ENCODE measurements at places on chromosomes 3 and 15. TPM values are rescaled to one million over a fixed set of nuclear protein-coding genes. Genes with fewer than 3 reads are reported as not detected.

ZNF620 gene
- total RNA-seq: 5.7 TPM

GRCh38 chr3:119627461-119627860 is 29.8 kb downstream of the PLA1A start:
- no peak for ATAC-seq

DNA sequence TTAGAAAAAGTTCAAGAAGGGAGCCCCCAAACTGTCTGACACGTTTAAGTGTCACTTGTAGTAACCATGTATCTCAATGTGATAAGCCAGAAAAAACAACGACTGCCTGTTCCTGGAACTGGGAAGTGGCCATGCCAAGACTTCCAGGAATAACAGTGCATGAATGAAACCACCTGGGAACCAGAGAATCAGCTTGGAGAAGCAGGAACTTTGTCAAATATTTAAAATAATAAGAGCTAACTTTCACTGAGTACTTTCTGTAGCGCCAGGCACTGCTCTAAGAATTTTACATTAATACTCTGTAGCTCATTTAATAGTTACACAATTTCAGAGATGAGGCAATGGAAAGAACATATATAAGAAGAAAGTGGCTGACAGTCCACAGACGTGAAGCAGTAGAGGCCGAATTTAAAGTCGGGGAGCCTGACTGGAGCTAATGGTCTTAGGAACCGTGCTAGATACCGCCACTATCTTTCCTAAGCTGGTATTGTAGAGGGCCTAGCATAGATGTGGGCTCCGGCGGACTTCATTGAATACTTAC is 876 bp downstream of the PLSCR1 start:
- peak; percentile 20 for ATAC-seq

DNA sequence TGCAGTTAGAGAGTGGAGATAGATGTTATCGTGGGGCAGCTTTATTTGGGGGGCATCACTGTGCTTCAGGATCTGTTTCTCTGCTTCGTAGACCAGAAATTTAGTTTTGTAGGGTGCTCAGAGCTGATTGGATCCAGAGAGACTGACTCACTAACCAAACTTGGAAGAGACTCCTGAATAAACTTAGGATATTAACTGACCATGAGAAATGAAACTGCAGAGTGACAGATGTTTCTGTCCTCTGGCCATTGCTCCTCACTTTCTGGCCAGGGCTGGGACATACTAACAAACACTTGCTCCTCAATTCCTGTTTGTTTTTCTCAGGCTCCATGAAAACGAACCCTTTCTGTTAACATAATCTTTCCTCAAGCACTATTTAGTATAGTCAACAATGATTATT is 4.3 kb downstream of the ZNF592 start:
- no peak for ATAC-seq

ZKSCAN7 gene
- total RNA-seq: 6.1 TPM

- ATAC-seq: no peak
Observed at GRCh38 chr3:74384159-74384558, 230.3 kb downstream of the CNTN3 start.

ZNF619 gene
- 5.2 TPM for total RNA-seq

APBA2 gene
- total RNA-seq: 3.2 TPM

PLA2G4D gene
- not detected for total RNA-seq

CHRD gene
- total RNA-seq: 8.2 TPM

GRCh38 chr15:99424978-99425656 is 140.7 kb upstream of the MEF2A start:
- peak; percentile 86 for ATAC-seq

DNA sequence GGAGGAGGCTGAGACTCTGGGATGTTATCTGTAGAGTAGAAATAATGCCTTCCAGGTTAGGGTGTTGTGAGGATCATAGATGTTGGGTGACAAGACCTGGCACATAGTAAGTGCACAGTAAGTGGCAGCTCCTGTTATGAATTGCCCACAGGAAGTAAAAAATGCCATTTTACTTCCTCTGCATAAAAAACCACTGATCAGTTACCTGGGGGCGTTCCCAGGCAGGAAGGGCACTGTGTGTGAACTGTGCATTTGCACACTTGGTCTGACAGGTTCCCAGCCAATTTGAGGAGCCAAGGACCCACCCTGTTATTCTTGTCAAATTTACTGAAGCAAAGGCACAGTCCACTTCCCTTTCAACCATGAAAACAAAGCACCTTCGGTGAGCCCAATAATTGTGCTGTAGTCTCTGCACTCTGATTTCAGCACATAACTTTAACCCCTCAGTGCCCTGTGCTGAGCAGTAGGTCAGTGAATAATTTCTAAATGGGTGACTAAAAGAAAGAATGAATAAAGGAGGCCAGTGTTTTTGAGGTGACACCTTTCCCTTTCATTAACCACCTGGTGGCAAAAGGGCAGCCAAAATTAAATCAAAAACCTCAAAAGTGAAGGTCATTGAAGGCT is 85.8 kb upstream of the ARHGEF3 start:
- no peak for ATAC-seq

TGM5 gene
- not detected for total RNA-seq

SPSB4 gene
- 0.22 TPM for total RNA-seq

DNA sequence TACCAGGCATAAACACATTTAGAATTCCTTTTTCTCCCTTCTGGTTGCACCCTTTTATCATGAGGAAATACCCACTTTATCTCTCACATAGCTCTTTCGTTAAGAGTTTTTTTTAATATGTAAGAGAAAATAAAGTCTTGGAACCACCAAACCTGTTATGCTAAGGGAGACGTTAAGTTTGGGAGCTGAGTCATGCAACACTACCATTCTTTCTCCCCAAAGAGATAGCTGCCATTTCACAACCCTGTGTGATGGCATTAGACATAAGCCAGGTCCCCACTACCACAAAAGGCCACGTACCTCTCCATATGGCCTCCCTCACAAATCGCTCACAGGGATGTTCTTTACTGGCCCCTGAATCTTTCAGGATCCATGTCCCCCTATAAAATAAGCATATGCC is 7.6 kb upstream of the NIPA1 start:
- ATAC-seq: no peak

KCNH8 gene
- 0.40 TPM for total RNA-seq

- no peak for ATAC-seq
Observed at GRCh38 chr3:42960282-42960681, 18.8 kb upstream of the GASK1A start.

DNA sequence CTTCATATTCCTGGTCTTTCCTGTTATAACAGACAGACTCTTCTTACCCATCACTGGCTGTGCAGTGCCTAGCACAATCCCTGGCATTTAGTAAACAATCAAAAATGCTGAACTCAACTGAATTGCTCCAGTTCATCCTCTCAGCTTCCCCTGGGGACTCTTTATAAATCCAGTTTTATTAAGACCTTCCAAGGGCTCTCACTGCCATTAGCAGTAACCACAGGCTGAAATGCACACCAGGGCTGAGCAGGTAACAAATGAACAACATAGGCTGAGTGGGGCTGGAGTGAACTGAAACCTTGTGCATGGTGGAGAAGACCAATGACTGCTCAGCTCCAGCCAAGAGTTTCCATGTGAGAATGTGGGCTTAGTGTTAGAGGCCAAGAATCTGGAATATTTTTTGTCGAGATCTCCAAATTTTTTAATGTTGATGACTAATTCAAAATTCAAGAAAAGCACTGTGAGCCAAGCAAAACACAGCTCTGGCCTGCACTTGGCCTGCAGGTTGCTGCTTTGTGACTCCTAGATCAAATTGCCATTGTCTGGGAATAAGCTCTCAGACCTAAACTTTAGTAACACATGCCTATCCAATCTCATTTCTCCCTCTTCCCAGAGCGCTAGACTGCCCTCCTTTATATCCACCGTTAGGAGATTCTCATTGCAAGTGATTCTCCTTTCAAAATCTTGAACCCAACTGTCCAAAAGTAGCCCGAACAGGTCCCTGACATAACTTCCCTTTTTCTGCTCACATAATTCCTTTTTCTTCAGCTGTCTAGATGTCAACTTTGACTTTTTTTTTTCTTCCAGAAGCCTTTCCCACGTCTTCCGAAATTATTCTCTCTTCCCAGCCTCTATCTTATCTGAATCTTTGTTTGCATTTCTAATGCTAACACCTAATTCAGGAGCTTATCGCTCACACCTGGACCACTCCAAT is 7.4 kb downstream of the SQOR start:
- ATAC-seq: peak; percentile 45

GRCh38 chr15:90219421-90220141 is 14.2 kb downstream of the CIB1 start:
- peak; percentile 35 for ATAC-seq

DNA sequence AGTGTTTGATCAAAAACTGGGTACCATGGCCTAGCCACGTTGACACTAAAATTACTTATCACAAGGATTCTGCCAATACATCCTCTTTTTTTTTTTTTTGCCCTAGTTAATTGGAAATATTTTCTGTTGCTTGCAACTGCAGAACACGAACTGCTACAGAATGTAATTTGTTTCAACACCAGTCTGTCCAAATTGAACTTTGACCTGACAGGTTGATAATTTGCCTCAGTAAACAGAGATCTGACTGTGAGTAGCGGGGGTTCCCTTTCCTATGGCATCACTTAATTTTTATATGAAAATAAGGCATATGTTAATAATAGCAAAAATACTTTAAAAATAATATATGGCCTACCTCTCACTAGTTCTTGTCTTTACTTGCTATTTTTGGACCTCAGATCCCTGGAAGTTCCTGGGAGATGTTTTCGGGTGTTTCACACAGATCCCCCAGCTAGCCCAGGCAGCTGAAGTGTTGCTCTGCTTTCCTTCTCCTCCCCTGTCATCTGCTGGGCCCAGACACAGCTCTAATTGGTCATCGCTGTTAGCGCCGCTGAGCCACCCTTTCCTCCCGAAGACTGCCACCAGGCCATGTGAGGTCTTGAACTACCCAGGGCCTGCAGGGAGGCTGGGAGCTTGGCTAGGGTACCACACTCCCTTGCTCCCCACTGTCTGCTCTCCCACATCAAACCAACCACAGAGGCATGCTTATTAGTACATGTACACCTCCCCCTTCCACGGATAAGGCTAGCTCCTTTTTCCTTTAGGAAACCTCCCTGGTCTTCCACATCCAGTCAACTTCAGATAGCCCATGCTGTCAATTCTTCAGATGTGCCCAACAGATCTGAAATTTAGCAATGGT is 89.8 kb upstream of the RNF7 start:
- no peak for ATAC-seq

GRCh38 chr3:126154391-126155279 is 25.8 kb downstream of the ALDH1L1 start:
- ATAC-seq: no peak

DNA sequence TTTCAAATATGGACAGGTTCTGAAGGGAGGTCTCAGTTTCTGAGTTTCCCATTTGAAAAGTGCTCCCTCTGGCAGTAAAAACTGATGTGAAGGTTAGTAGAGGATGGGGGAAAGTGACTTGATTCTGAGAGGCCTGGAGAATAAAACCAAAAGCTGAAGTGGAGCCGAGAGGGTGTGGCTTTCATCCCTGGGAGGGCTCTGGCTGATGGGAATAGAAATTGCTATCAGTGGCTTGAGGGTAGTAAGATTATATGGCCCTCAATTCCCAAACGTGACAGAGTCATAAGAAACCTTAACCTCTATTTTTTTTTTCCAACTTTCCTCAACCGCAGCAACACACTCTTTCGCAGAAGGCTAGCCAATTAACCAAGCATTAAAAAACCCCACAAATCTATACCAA is 185.9 kb downstream of the MEIS2 start:
- no peak for ATAC-seq

- ATAC-seq: no peak
Observed at GRCh38 chr3:113620091-113620490, 76.4 kb downstream of the USF3 start.

CTXN2 gene
- not detected for total RNA-seq

DNA sequence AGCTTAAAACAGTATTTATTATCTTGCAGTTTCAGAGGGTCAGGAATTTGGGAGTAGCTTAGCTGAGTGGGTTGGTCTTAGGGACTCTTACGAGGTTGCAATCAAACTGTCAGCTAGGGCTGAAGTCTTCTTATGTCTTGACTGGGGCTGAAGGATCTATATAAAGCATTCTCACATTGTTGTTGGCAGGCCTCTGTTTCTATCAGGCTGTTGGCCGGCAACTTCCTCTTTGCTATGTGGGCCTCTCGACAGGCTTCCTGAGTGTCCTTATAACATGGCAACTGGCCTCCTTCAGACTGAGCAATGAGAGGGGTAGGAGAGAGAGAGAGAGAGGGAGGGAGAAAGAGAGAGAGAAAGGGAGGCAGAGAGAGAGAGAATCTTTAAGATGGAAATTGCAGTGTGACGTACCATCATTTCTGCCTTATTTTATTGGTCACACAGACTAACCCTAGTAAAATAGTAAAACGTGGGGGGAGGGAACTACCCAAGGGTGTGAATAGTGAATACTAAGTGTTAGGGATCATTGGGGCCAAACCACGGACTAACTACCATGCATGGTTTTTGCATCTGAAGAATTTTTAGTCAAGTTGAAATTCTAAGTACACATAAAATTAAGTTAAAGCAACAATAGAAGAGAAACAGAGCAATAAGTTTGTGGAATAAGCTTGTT is 16.1 kb downstream of the FGF7 start:
- peak; percentile 34 for ATAC-seq

ST8SIA2 gene
- not detected for total RNA-seq

- ATAC-seq: no peak
Observed at GRCh38 chr3:148772835-148773234, 54.8 kb upstream of the CPB1 start.

CPLX3 gene
- not detected for total RNA-seq

CCR8 gene
- not detected for total RNA-seq

DNA sequence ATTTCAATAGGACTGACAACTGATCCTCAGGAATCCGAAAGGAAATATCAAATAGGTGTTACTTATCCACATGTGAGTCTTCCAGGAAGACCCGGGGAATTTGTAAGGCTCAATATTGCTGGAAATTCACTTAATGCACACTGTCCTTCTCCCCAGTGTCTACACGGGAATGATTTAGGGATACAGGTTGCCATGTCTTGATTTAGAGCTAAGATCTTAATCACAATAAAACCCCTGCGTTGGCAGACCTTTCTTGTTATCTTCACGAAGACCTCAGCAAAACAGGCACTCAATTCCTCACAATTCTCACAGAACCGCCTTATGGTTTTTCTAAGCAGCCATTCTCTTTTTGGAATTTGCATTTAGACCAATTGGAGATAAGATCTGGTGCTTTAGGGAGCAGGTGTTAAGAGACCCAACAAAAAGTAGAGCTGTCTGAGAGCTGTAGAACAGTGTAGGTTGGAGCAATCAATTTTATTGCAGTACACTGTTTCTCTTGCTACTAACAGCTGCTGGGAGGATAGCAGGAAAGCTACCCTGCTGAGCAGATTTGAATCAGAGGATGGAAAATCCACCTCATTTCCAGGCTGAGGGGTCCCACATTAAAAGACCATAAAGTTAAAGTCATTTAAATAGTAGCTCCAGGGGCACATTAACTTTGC is 925.7 kb downstream of the EPHA3 start:
- ATAC-seq: no peak

GRCh38 chr15:29924750-29925149 is 102.5 kb upstream of the TJP1 start:
- ATAC-seq: no peak
